Right atrium auricular region (tissue), 2 donors: ENCODE measurements at places on chromosomes 2 and 18. TPM values are rescaled to one million over a fixed set of nuclear protein-coding genes. Genes with fewer than 3 reads are reported as not detected.
A peak's percentile ranks its signal among the peaks of the same experiment; 100 is the strongest.

DNA sequence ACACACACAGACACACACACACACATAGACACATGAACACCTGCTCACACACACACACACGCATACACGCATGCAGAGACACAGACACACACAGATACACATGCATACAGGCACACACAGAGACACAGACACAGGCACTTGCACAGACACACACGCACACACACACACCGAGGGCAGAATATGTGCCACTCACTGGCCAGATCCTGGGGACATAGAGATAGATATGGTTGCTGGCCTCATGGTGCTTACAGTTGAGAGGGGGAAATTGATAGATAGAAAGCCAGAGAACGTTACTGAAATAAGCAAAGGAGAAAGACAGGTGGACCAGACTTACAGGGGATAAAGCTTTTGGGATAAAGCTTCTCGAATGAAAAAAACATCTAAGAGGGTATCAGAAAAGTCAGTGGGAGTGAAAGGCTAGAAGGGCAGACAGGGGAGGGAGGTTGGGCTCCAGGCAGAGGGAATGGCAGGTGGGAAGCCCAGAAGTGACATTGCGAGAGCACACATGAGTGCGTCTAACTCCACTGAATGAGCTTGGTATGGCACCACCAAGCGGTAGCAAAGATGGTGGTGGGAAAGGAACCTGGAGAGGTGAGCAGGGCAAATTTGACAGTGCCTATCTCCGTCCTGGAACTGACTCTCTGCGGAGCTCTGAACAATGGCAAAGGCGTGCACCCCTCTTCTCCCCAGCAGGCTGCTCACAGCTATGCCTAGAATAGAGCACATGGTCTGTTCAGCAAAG, 390.1 kb upstream of the TRIB2 start:
- DNase-seq = no peak

DNA sequence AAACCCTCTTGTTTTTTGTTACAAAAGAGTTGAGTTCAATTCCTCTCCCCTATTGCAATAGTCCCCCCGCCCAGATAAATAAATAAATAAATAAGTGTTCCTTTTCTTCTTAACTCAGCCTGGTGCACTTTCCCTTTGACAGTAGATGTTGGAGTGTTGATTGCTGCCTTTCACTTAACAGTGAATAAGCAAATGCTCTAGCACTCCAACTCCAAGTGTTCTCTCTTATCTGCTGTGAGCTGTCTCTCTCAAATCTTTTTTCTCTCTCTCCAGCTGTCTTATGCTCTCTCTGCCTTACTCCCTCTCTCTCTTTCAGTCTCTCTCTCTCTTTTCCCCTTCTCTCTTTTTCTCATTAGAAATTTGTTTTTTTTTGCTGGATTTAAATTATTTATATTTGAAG, 216.7 kb downstream of the TMX3 start:
- no peak for DNase-seq

DNA sequence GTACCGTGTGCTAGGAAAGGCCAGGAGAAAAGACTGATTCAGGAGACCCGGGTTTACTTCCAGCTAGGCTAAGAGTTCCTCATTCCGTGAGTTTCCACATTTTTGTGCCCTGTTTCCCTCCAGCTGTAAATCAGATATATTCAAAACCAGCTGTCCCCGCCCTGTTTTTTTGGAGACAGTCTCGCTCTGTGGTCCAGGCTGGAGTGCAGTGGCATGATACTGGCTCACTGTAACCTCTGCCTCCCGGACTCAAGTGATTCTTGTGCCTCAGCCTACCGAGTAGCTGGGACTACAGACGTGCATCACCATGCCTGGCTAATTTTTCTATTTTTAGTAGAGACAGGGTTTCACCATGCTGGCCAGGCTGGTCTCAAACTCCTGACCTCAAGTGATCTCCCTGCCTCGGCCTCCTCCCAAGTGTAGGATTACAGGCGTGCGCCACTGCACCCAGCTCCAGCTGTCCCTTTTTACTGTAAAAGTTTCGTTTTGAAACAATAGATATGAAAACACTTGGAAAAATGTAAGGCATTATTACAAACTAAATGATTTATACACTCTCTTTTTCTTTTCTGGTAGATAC, 112.8 kb upstream of the SEC11C start:
- DNase-seq = no peak

DNA sequence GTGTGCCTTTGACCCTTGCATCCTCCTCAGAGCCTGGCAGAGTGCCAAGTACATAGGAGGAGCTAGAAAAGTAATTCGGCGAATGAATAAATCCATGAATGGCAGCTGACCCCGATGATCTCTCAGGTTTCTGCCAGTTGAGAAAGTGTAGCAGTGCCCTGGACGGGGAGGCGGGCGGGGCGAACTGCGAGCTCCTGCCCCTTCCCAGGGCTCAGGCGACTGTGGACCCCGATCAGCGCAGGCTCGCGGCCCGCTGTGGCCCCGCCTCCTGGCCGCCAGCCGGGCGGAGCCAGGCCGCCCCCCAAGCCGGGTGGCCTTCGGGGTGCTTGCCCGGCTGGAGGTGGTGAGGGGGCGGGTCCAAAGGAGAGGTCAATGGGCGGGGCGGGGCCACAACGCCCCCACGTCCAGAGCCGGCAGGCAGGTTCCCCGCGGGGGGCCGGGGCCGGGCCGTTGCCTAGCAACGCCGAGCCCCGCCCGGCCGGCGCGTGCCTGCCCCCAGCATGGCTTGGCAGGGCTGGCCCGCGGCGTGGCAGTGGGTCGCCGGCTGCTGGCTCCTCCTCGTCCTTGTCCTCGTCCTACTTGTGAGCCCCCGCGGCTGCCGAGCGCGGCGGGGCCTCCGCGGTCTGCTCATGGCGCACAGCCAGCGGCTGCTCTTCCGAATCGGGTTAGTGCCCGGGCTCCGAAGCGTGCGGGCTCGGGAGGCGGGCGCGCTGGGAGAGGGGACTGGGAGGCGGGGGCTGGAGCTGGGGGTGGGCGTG, 30.6 kb upstream of the TMBIM1 start:
- DNase-seq = peak; percentile 84

The ICA1L gene
- 8.9 TPM for total RNA-seq

The PRKAG3 gene
- not detected for total RNA-seq

The PPP1R1C gene
- 5.4 TPM for total RNA-seq

The KCNJ3 gene
- 73.3 TPM for total RNA-seq

The GALNT13 gene
- total RNA-seq = 0.55 TPM

The GNLY gene
- 1.4 TPM for total RNA-seq

DNA sequence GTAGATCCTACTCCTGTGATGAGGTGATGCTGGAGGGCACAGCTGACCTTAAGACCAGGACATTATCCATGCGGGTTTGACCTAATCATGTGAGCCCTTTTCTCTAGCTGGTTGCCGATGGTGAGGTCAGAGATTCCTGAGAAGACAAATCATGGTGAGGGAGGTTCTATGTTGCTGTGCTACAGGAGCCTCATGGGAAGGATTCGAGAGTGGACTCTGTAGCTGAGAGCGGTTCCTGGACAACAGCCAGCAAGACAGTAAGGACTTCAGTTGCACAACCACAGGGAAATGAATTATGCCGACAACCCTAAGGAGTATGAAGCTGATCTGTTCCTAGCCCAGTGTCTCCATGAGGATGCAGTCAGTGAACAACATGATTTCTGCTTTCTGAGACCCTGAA, 80.4 kb downstream of the EPB41L3 start:
- DNase-seq = peak; percentile 87

GRCh38 chr2:121635371-121635770, 13.9 kb downstream of the CLASP1 start:
- no peak for DNase-seq

DNA sequence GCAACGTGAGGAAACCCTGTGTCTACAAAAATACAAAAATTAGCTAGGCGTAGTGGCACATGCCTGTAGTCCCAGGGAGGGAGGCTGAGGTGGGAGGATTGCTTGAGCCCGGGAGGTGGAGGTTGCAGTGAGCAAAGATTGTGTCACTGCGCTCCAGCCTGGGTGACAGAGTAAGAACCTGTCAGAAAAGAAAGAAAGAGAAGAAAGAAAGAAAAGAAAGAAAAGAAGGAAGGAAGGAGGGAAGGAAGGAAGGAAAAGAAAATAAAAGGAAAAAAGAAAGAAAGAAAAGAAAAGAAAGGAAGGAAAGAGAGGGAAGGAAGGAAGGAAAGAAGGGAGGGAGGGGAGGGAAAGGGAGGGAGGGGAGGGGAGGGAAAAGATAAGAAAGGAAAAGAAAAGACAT, 89.9 kb upstream of the HPCAL1 start:
- DNase-seq = no peak

- DNase-seq = peak; percentile 48
Measured at GRCh38 chr2:158716921-158717320, 78.2 kb upstream of the DAPL1 start.

- DNase-seq = no peak
Measured at GRCh38 chr2:15265889-15266288, 295.2 kb downstream of the NBAS start.

DNA sequence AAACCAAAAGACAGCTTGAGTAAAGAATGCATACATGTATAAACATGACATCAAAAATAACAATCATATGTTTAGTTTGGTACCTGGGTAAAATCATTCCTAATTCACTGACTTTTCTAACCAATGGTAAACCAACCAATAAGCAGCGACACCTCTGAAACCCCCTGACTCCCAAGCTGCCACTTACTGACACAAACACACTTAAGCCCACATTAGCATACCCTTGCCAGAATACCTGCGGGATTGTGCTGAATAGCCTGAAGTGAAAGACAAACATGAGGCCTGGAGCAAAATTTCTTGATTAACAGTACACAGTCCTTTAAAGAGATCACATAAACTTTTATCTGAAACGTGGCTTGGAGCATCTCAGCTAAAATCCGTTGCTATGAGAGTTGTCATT, 902.9 kb downstream of the TMEM182 start:
- no peak for DNase-seq

- no peak for DNase-seq
Measured at GRCh38 chr2:152825834-152826233, 107.4 kb downstream of the ARL6IP6 start.

The ABCB11 gene
- 0.12 TPM for total RNA-seq

DNA sequence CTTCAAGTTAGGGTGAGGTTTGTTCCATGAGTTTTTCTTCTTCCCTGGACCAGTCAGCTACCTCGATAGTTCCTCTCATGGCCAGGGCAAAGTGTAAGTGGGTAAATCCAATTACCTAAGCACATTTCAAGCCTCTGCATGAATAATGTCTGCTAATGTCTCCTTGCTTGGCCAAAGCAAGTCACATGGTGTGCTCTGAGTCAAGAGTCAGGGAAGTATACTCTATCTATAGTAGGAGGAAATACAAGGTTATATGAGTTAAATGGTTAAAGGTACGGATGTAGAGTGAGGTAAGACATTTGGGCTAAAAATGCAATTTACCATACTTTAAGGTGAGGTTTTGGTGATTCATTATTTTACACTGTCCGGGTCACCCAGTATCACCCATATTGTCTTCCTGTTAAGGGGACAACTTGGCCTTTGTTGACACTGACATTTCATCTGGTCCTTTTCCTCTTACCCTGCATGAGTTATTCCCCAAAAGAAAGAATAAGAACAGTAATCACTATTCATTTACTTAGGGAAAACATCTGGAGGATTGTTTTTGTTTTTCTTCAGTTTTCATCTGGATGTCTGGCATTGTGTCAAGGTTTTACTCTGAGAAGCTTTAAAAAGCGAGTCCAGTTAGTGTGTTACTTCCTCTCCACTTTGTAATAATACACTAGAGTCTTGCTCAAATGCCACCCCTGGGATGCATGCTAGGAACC, 405.5 kb downstream of the RND3 start:
- no peak for DNase-seq

The RESP18 gene
- not detected for total RNA-seq

The TTC39C gene
- 4.2 TPM for total RNA-seq

DNA sequence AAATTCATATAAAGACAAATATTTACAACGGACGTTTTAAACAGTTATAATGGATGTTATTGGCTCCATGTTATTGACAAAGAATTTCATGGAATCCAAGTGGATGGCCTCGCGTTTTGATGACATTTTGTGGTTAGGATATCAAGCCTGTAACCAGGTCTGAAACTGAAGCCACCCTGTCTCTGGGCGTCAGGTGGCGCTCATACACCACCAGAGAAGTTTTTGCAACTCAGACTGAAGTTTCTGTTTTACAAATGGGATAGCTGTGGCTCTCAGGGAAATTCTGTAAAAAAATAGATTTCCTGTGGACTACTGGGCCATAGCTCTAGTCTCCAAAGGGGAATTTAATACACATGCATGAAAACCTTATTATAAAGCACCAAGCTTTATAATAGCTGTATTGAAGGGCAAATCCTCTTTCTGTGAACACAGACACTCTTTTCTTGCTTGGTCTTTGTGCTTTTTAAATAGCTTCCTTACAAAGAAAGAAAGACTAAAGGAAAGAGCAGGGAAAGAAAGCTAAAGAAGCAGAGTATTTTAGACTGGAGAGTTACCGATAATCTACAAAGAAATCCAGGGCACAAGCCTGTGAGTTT, 86.7 kb downstream of the C18orf54 start:
- DNase-seq = no peak

DNA sequence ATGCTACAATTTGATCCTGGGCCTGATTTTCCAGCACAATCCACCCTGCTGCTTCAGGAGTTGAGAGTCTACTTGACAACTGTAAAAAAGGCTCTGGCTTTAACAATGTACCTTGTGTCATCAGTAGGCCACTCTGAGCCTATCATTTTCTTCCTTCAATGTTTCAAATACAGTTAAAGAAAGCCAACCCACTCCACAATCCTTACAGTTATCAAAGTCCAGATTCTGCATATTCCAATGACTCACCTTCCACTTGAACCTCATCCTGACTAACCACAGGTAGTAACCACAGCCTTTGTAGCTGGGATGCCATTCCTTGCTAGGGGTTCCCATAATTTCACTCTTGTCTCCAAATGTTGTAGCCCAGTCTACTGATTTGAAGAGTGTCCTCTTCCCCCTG, 35.5 kb upstream of the AQP4 start:
- DNase-seq = no peak

DNA sequence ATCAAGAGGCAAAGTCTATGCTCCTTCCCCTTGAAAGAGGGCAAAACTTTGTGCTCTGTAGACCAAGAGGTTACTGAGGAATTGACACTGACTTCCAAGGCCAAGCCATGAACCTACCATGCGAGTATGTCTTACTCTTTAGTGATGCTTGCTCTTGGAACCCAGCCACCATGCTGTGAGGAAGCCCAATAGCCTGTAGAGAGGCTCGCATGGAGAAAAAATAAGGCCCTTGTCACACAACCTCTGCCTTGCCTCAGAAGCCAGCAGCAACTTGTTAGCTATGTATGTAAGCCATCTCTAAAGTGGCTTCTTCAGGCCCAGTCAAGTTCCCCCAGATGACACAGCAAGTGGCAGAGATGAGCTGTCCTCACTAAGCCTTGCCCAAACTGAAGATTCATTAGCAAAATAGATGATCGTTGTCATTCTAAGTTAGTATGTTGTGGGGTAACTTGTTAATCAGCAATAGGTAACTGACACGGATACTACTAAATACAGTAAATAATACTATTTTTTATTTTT, 66.1 kb upstream of the RGPD5 start:
- peak; percentile 40 for DNase-seq

GRCh38 chr2:138960191-138960590, 180.0 kb upstream of the NXPH2 start:
- no peak for DNase-seq

The ANKRD30BL gene
- total RNA-seq = not detected

DNA sequence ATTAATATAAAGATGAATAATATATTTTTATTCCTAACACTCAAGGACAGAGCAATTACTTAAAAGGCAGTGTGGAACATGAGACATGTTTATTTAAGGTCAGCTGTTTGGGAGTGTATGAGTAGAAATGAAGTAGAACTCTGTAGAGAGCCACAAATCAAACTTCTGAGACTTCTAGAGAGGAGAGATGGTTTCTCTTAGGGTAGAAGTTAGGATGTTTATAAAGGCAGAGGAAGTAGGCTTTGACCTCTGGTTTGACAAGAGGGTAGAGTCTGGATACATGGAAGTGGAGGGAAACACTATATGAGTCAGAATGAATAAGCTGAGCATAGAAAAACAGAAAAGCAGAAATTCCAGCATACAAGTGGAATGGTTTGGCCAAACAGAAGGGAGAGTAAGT, 262.1 kb upstream of the KLHL14 start:
- DNase-seq = no peak
